ENCODE measurements at places on chromosomes 13 and 19.

GRCh38 chr13:91482427-91482826 lies 84.0 kb downstream of the GPC5 start:
- no peak for DNase-seq

DNA sequence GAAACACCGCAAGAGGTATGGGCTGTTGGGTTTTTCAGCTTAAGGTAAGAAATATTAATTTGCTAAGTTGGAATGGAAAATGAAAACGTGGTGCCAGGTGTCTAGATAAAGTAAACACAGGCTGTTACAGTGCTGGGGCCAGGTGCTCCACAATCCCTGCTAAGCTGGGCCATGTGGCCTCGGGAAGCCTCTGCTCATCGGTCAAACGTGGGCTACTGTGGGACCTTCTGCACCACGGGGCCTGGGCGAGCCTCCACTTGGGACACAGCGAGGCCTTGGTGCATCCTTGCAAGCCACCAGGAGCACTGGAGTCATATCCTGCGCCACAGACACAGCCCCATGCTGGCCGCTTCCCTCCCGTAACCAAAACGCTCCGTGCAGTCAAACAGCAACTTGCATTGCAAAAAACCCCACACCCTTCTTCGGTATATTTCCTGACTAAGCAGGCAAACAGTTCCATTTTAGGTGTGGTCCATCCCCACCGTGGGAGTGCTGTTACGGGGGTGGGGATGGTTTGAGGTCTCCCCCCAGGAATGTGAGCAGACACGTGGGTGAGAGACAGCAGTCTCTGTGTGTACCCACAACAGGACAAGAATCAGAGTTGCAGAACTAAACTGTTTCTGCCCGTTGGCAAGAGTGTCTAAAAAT lies 96.3 kb upstream of the SOX1 start:
- DNase-seq = no peak

DNA sequence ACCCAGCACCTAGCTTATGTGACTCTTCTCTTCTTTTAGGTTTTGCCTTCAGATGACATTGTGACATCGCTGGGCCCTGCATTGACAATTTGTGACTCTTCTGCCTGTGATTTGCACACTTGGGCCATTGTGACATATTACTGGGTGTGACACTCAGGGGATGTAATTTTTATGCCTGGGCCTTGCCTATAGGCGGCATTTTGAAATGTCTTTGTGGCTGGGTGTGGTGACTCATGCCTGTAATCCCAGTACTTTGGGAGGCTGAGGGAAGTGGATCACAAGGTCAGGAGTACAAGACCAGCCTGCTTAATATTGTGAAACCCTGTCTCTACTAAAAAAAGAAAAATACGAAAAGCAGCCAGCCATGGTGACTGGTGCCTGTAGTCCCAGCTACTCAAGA lies 28.4 kb upstream of the ZNF681 start:
- no peak for DNase-seq

- DNase-seq = no peak
Measured at GRCh38 chr19:3407556-3408516, 41.5 kb downstream of the NFIC start.

- DNase-seq = peak; percentile 36
Measured at GRCh38 chr19:47110521-47111005, 3.0 kb downstream of the ZC3H4 start.

DNA sequence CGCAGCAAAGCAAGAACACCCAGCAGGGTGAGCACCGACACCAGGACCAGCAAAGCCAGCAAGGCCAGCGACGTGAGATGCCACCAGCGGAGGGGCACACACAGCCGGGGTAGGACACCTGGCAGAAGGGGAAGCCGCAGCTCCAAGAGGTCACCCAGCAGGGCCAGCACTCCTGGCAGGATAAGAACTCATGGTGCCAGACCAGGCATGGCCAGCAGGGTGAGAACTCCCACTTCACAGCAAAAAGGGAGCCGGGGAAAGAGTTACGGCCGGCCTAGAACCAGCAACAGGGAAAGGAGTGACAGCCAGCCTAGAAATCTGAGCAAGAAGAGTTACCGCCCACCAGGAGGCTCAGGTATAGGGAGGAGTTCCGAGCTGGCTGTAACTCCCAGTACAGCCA lies 486 bp downstream of the SRRM5 start:
- no peak for DNase-seq

Data from stimulated activated CD4-positive, alpha-beta T cell treated with anti-CD3 and anti-CD28 coated beads, TNF-alpha, amount 100 ng/mL, for 1 hour (primary cell).